ENCODE measurements at places on chromosomes 1 and 21. TPM values are rescaled to one million over a fixed set of nuclear protein-coding genes. Genes with fewer than 3 reads are reported as not detected.

Gene REG4
- total RNA-seq: not detected

Gene OR2C3
- not detected for total RNA-seq

Gene SMPDL3B
- 0.37 TPM for total RNA-seq

Gene PLPP3
- total RNA-seq: not detected

Gene SH3BP5L
- total RNA-seq: 27.1 TPM

Gene ANKRD35
- 0.23 TPM for total RNA-seq

Gene CCDC181
- total RNA-seq: 0.09 TPM

GRCh38 chr1:36775716-36776115, 258.6 kb downstream of the GRIK3 start:
- no peak for DNase-seq

- DNase-seq: no peak
Observed at GRCh38 chr1:9202240-9202870, 32.2 kb upstream of the H6PD start.

DNA sequence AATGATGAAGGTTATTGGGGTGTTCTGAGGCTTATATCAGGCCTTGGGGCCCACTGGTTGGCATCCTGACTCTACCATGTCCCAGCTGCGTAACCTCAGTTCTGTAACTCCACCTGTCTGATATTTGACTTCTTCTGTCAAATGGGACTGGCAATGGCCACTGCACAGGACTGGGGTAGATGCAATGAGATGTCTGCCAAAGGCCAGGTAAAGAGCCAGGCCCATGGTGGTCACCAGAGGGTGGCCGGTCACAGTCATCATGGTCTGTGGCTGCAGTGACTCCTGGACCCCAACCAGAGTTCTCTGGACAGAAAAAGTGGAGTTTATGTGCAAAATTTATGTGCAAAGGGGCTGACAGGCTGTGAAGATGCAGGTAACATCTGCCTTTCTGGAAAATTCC, 173.3 kb downstream of the PTPRU start:
- no peak for DNase-seq

GRCh38 chr1:184212649-184213314, 161.3 kb downstream of the TSEN15 start:
- no peak for DNase-seq

- DNase-seq: no peak
Observed at GRCh38 chr1:12039164-12039525, 19.8 kb downstream of the MIIP start.

Data from activated T-helper 2 cell treated with anti-CD3 and anti-CD28 coated beads, Interferon-gamma antibody, Interleukin-2, Interleukin-4, amounts not matched to agents 10 μg/mL and 5 μg/mL and 100 μg/mL, durations not matched to agents 14 hours and 24 hours and 36 hours (primary cell).